Posterior vena cava (tissue), 2 donors: ENCODE measurements at places on chromosomes 7 and 10. TPM values are rescaled to one million over a fixed set of nuclear protein-coding genes. Genes with fewer than 3 reads are reported as not detected.

Gene TFR2
- 0.57 TPM for total RNA-seq

Gene SEC23IP
- total RNA-seq, result 45.8 TPM

Gene CPXM2
- 98.3 TPM for total RNA-seq

Gene MRLN
- not detected for total RNA-seq

DNA sequence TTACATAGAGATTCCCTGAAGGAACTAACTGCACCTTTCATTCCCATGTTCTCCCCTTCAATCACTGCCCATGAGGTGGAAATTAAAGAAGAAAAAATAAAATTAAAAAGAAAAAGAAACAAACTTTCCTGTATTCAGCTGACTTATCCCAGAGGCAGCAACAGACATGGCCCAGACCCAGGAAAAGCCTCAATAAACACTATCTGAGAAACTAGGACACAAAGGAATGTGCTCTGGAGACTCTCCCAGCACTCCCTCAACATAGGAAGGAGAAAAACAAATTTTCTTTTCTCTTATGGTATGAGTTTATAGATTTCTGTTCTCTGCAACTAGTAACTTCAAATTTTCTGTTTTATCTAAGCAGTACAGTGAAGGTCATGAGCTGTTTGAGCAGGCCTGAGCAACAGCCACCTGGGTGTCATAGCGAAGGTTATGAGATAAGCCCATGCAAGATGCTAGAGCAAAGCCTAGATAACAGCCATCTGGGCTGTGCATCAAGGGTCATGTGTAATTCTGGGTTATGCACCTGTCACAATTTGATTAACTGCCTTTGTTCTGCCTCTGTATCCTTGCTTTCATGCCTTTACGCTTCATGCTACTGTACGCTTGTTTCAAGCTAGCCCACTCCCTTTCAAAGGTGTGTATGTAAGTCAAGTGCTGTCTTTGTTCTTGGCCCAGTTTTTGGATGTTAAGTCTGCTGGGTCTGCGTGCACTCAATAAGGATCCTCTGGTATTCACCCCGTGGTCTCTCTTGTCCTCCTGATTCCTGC is 11.0 kb upstream of the OR6B1 start:
- DNase-seq, result no peak

DNA sequence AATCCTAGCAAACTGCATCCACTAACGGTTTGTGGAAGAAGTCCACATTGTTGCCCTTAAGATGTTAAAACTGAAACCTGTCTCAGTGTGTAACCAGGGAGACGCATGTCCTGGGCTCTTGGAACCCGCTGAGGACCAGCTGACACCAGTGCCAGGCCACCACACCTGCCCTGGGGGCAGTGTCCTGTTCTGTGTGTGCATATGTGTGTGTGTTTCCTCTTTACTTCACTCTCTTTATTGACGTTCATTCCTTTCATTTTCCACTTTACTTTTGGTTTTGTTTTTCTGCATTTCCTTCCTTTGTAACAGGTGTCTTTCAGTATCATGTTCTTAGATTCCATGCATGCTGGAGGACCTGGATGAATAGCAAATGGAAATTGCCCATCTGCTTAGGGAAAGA is 83.8 kb downstream of the TEX36 start:
- DNase-seq, result no peak

- DNase-seq, result no peak
These were observed 17.5 kb upstream of the TRUB1 start for GRCh38 chr10:114920459-114920858.
